Right lung (tissue), 10 donors: ENCODE measurements at places on chromosomes 4 and X. TPM values are rescaled to one million over a fixed set of nuclear protein-coding genes. Genes with fewer than 3 reads are reported as not detected.

Gene MID2
- polyA plus RNA-seq = 20.2 TPM

Gene HTR2C
- polyA plus RNA-seq = 0.18 TPM

Gene DCLK2
- 10.2 TPM for polyA plus RNA-seq

Gene TRIM61
- polyA plus RNA-seq = 5.1 TPM

Gene TAF7L
- 0.37 TPM for polyA plus RNA-seq

Gene IGFBP7
- polyA plus RNA-seq = 353 TPM

Gene LANCL3
- 4.3 TPM for polyA plus RNA-seq

Gene CSTF2
- polyA plus RNA-seq = 20.9 TPM

Gene VSIG4
- 11.1 TPM for polyA plus RNA-seq

Gene ENPEP
- polyA plus RNA-seq = 45.5 TPM

Gene HSFX4
- polyA plus RNA-seq = 0.37 TPM

Gene ENOPH1
- 64.6 TPM for polyA plus RNA-seq

Gene CCNQ
- 12.6 TPM for polyA plus RNA-seq

Gene GAGE12H
- polyA plus RNA-seq = not detected

Gene NPFFR2
- not detected for polyA plus RNA-seq

Gene ARHGEF38
- 5.8 TPM for polyA plus RNA-seq

Gene TFE3
- 42.2 TPM for polyA plus RNA-seq

Gene MAP3K15
- 1.4 TPM for polyA plus RNA-seq

Gene SMR3B
- polyA plus RNA-seq = not detected

Gene ADH7
- polyA plus RNA-seq = not detected

Gene LEF1
- polyA plus RNA-seq = 50.8 TPM

Gene STPG2
- polyA plus RNA-seq = 0.39 TPM

Gene GRIA2
- 2.6 TPM for polyA plus RNA-seq

Gene GPR34
- 6.1 TPM for polyA plus RNA-seq

Gene NKRF
- polyA plus RNA-seq = 10.5 TPM

Gene MAMLD1
- polyA plus RNA-seq = 17.3 TPM

Gene TREX2
- polyA plus RNA-seq = 0.93 TPM

Gene LARP1B
- 14.1 TPM for polyA plus RNA-seq

Gene CFI
- polyA plus RNA-seq = 99.5 TPM

Gene MGST2
- 43.8 TPM for polyA plus RNA-seq

Gene FUNDC1
- polyA plus RNA-seq = 23.6 TPM

Gene RBM10
- 54.6 TPM for polyA plus RNA-seq

Gene AFAP1
- 28.0 TPM for polyA plus RNA-seq

Gene ARSD
- 49.0 TPM for polyA plus RNA-seq

Gene SULT1E1
- 184 TPM for polyA plus RNA-seq

Gene DUSP21
- polyA plus RNA-seq = not detected

Gene TXLNG
- polyA plus RNA-seq = 17.6 TPM

Gene ADH4
- polyA plus RNA-seq = 1.3 TPM

Gene BBS7
- 33.5 TPM for polyA plus RNA-seq

Gene FGFRL1
- polyA plus RNA-seq = 20.7 TPM

Gene OTUD4
- 40.9 TPM for polyA plus RNA-seq

Gene TMEM31
- 1.7 TPM for polyA plus RNA-seq

Gene SSX1
- polyA plus RNA-seq = not detected

Gene SH3BGRL
- polyA plus RNA-seq = 185 TPM

Gene GLRB
- polyA plus RNA-seq = 7.4 TPM

Gene NPNT
- 69.8 TPM for polyA plus RNA-seq

Gene LAGE3
- 17.8 TPM for polyA plus RNA-seq

Gene CA5B
- 9.1 TPM for polyA plus RNA-seq

Gene FGG
- polyA plus RNA-seq = not detected

Gene RNF128
- polyA plus RNA-seq = 2.1 TPM

Gene C4orf54
- polyA plus RNA-seq = 0.04 TPM

Gene KLHL5
- polyA plus RNA-seq = 42.9 TPM

Gene GAGE12C
- polyA plus RNA-seq = not detected

Gene RNF175
- 6.9 TPM for polyA plus RNA-seq

Gene CNGA1
- 1.4 TPM for polyA plus RNA-seq
